ENCODE measurements at places on chromosomes 7 and 10.

DNA sequence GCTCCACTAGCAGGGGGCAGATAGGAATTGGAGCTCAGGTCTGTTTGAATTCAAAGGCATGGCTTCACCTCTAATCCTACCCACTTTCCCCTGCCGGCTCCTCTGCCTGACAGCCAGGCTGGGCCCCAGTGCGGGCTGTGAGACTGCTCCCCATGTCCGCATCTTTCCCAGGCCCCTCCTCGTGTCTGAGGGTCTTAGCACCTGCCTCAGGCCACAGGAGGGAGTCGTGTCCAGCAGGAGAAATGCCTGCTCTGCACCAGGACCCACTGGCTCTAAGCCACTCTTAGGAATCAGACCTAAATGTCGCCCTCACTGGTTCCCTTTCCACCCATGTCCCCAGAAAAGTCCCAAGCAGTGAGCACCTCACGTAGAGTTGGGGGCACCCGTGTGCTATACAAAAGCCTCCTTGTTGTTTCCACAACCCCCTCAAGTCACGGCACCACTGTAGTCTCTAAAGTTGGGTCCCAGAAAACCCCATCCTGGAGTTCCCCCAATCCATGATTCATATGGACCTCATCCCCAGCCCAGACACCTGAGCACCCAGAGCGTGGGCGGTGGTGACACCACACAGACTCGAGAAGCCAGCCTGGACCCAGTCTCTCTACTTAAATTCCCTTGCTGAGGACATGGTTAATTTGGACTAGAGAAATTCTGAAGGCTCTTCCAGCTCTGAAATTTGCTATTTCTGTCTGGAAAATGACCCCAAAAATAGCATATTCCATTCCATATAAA lies 466.4 kb upstream of the ZMIZ1 start:
- H3K36me3 ChIP-seq = no peaks in the 10 kb centered on the region
- H3K4me3 ChIP-seq = no peak overlapping the region
- no peak for DNase-seq
- peaks cover 2% of the 10 kb centered on the region for H3K27me3 ChIP-seq

DNA sequence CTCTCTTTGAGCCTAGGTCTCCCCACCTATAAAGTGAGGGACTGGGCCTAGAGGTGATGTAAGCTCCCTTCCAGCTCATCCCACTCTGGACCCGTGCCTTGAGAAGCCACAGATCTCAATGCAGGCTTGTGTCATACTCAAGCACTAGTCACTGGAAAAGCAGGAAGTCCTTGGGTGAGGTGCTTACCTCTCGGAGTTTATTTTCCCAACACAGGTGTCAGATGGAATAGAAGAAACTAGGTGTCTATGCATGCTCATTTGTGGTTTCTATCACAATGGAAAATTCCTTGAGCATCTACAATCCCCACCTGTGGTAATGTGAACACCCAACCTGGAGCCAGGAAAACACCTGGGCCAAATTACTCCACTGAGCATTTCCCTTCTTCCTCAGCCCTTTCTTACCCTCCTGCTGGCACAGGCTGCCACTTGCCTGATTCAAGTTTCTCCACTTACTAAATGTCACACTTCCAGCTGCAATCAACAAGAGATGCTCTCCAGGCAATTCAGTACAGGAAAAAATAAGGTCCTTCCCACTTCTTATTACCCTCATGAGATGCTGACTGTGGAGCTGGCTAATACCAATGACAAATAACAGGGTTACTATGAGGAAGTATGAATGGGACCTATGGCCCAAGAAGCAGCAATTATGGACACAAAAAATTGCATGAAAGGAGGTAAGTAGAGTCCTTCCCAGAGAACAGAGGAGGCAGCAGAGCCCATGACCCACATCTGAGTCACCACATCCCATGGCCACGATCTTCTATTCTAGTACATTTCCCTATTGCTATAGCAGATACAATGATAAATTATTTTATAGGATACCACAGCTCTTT lies 13.1 kb downstream of the LSM5 start:
- no peaks in the 10 kb centered on the region for H3K36me3 ChIP-seq
- H3K4me1 ChIP-seq = peaks cover 7% of the 10 kb centered on the region

GRCh38 chr10:127899766-127900387 lies 7.0 kb upstream of the PTPRE start:
- DNase-seq = no peak
- no peak overlapping the region for H3K4me3 ChIP-seq
- H3K27me3 ChIP-seq = peaks cover 34% of the 10 kb centered on the region
- no peaks in the 10 kb centered on the region for H3K36me3 ChIP-seq
- no peak overlapping the region for H3K27ac ChIP-seq

DNA sequence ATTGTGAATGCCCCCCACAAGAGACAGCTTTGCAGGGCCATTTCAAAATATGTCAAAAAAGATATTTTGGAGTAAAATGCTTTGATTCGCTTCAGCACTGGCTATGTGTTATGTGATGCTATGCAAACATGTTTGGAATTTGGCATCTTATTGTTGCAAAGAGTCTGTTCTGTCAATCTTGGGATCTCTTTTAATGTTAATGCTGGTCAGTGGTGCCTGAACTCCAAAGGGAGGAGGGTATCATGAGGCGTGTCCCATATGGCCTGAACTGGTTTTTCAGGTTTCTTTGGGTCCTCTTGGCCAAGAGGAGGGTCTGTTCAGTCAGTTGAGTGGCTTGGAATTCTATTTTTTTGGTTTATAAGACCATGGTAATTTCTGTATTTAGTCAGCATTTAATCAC lies 81.4 kb downstream of the HECW1 start:
- no peaks in the 10 kb centered on the region for H3K36me3 ChIP-seq
- H3K4me3 ChIP-seq = no peak overlapping the region
- no peak for DNase-seq
- peaks cover 2% of the 10 kb centered on the region for H3K27me3 ChIP-seq
- H3K27ac ChIP-seq = no peak overlapping the region

DNA sequence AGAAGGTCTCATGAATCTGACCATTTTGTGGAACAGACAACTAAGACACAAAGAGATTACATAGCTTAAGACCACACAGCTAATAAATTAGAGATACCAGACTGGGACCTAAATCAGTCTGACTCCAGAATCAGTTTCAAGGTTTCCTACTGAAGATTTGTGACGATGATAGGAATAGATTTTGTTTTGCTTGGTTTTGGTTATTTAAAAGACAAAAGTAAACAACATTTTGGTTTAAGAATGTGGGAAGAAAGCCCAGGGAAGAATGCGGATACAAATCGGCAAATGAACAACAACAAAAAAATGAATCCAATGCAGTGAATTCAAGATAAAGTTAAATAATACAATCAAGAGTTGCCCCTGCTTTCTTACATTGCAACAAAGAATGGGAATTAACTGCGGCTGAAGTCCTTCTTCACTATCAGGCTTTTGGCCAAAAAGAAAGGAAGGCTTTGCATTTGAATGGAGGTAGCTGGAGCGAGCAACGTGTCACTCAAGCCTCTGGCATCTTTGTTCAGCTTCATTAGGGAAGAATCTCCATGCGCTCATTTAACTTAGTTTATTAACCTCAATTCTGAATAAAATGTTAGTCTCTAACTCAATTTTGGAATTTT lies 210.8 kb downstream of the ADAM12 start:
- H3K27me3 ChIP-seq = no peaks in the 10 kb centered on the region
- no peaks in the 10 kb centered on the region for H3K36me3 ChIP-seq
- no peaks in the 10 kb centered on the region for H3K4me1 ChIP-seq

GRCh38 chr10:112221545-112221944 lies 38.0 kb upstream of the GPAM start:
- peaks cover 4% of the 10 kb centered on the region for H3K27me3 ChIP-seq
- no peaks in the 10 kb centered on the region for H3K4me1 ChIP-seq
- H3K4me3 ChIP-seq = no peak overlapping the region
- no peak overlapping the region for H3K27ac ChIP-seq
